ENCODE measurements at places on chromosomes 16 and 17.

- H3K36me3 ChIP-seq: peaks cover 3% of the 10 kb centered on the region
- no peak overlapping the region for H3K27ac ChIP-seq
- no peak overlapping the region for H3K4me3 ChIP-seq
- H3K4me1 ChIP-seq: no peaks in the 10 kb centered on the region
Measured at GRCh38 chr16:53715023-53715384, 11.0 kb downstream of the FTO start.

DNA sequence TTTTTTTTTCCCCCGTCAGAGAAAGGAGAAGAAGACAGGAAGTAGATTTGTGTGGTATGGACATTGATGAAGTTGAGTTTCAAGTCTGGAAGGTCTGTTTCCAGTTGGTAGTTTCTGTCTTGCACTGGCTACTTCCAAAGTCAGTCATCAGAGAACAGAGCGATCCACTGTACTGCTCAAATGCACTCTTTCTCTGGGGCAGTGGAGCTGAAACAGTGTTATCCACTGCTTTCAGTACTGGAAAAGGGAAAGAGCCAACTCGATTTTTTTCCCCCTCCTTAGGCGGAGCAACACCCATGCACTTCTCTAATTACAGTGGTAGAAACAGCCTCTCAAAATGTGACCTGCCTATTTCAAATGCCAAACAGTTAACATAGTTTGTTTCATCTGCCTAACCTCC lies 7.4 kb downstream of the PRKCA start:
- no peaks in the 10 kb centered on the region for H3K27me3 ChIP-seq
- peaks cover 4% of the 10 kb centered on the region for H3K36me3 ChIP-seq
- H3K4me3 ChIP-seq: no peak overlapping the region
- no peak for DNase-seq

DNA sequence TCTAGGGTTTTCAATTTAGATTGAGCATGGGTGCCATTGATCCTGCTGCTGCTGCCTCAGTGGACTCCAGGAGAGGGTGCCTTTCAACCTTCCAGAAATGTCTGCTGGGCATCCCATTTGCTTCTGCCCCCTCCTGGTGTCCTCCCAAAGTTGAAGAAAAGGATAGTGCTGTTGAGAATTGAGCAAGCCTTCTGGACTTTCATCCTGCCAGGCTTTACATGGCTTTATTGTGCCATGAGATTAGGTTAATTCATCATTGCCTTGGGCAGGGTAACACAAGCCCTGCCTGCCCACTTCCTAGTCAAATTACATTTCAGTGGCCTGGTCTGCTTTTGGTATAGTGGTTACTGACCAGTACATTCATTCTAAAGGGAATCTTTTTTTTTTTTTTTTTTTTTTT lies 17.9 kb upstream of the TANGO6 start:
- no peak overlapping the region for H3K4me3 ChIP-seq
- H3K27me3 ChIP-seq: no peaks in the 10 kb centered on the region
- no peaks in the 10 kb centered on the region for H3K36me3 ChIP-seq

DNA sequence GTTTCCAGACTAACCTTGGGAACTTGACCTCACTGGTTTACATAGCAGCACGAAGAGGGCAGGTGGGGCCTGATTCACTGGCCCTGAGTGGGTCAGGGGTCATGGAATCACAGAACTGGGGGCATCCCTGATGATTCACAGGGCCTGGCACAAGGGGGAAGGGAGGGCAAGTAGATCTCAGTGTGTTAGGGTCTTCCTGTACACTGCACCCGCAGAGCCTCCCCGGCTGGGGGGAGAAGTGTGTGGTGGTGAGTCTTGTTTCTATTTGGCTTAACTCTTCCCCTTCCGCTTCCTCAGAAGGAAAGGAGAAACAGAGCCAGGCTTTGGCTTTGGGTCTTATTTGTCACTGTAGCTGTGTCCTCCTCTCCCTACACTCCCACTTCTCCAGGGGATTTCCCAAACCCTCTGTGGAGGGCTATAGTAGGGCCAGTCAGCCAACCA lies 3.7 kb downstream of the STARD3 start:
- H3K27me3 ChIP-seq: no peaks in the 10 kb centered on the region
- H3K4me1 ChIP-seq: peaks cover 88% of the 10 kb centered on the region
- no peak overlapping the region for H3K4me3 ChIP-seq
- no peak for DNase-seq
- peaks cover 4% of the 10 kb centered on the region for H3K36me3 ChIP-seq

DNA sequence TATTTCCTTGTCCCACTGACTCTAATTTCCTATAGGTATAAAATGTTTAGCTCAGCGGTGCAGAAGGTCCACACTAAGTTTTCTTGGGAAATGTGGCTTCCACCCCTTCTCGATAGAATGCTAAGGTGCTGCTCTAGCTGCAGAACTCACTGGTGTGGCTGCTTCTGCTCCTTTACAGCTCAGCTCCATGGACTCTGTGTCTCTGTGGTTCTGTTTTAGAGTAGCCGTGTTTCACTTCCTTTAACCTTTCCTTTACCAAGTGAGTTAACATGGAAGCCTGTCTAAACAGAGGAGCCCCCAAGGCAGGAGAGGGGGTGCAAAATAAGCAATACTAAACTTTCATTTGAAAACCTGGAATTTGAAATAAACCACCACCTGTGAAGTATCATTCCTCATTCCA lies 65.3 kb downstream of the SPECC1 start:
- H3K27me3 ChIP-seq: no peaks in the 10 kb centered on the region
- H3K27ac ChIP-seq: no peak overlapping the region
- no peak overlapping the region for H3K4me3 ChIP-seq
- no peak for DNase-seq
